Stimulated activated CD4-positive, alpha-beta T cell treated with anti-CD3 and anti-CD28 coated beads, Interleukin-4, amount 100 ng/mL, for 1 hour (primary cell): ENCODE measurements at places on chromosomes 12 and 14.

- DNase-seq, result no peak
Measured at GRCh38 chr12:22766911-22767420, 142.0 kb downstream of the ETNK1 start.

GRCh38 chr14:69682621-69683263 lies 71.3 kb downstream of the SUSD6 start:
- DNase-seq, result no peak

GRCh38 chr14:77598366-77599070 lies 17.9 kb downstream of the SPTLC2 start:
- no peak for DNase-seq

DNA sequence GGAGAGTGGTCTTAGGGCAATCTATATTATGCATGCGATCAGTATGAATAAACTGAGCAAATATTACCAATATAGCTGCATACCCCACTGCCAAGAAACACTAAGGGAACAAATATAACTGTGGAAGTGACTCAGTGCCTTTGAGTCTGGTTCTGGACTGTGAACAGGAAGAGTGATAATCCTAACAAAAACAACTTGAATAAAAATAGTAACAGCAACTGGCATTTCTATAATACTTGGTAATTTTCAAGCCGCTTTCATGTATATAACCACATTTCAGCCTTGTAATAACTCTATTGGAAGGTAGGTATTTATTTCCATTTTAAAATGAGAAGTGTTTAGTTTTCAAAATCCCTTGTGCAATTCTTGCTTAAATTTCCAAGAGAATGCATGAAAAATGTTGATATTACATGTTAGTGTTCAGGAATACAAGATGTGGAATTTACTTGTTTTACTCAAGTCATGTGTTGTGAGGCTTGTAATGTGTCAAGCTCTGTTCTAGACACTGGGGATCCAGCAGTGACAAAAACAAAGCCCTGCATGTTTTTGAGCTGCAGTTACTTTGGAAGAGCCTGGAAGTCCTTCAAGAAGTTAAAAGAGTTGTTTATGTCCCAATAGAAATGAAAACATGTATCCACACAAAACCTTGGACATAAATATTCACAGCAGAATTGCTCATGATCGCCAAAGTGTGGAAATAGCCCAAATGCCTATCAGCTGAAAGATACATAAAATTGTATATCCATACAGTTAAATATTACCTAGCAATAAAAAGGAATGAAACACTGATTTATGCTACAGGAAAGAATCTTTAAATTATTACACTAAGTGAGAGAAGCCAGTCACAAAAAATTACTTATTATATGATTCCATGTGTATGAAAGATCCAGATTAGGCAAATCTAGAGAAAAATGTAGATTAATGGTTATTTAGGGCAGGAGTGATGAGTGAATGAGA lies 338.1 kb upstream of the TMEM132C start:
- DNase-seq, result no peak

DNA sequence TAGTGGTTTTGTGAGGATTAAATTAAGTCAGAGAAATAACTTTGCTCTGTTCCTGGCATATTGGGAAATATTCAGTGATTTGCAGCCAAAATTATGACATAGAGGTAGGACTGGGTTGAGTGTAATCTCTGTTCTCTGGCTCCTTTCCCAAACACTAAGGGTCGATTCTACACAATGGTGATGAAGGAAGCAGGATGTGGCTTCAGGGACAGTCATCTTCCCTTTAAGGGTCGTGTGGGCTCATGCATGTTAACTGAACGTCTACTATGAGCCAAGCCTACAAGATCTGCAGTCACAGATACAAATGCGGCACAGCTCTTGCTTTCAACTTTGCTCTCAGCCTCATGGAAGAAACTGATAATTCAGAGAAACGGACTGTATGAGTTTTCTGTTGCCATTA lies 381.6 kb downstream of the VRK1 start:
- DNase-seq, result no peak

DNA sequence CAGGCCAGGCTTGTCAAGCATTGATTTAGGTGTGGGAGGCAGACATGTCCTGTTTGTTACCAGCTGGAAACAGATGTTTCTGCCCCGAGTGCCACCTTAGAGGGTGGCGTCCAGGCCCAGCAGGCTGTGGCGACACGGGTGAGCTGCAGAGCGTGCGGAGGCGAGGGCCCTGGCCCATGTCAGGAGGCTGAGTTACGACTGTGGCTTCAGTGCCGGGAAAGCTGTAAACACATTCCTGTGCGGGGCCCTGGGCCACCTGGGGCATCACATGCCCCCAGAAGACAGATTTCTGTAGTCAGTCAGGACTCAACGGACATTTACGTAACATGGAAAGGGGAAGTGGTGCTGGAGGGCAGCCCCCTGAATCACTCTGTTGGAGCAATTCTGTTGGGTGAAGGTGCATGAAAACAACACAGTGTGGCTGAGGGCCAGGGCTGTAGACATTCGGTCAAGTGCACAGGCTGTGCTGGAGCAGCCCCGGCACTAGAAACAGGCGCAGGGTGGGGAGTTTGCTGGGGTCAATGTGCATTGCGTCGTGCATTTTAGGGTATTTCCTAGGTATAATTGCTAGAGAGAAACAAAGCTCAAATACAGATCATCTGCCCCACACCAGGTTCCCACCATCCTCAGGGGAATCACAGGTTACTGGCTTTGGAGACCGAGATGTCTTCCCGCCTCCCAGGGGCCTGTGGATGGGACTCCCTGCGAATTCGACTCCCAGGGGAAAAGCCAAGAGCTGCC lies 291.8 kb downstream of the TMEM121 start:
- DNase-seq, result no peak

DNA sequence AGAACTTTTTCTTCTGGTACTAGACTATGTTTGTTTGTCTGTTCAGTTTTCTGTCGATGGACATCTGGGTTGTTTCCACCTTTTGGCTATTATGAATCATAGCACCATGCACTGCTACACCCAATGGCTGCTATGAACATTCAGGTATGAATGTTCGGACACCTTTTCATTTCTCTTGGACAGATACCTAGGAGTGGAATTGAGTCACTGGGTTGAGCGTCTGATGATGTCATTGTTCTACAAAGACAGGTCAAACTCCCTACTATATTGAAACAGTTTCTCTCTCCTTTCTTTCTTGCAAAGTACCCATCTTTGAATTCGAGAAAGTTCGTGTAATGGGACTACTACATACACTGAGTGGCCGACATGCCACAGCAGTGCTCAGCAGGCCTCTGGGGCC lies 44.7 kb downstream of the KCTD10 start:
- no peak for DNase-seq
